ENCODE measurements at places on chromosomes 2 and 18.

- peak; percentile 70 for DNase-seq
Measured at GRCh38 chr18:33839452-33840211, 261.6 kb downstream of the ASXL3 start.

DNA sequence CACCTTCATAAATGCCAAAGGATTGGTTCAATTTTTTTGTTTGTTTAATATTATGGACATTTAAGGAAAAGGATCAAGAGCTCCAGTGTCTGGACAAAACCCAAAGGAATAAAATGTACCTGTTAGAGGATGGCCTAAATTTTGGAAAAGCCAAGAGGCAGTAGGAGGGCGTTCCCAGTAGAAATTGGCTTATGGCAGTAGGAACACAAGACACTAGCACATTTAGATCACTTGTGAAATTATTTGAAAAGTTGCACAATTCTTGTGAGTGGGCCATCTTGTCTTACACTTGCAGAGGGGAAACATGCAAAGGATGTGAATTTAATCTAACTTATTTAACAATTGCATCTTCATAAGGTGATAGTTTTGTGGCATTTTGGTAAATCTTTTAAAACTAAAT, 3.2 kb downstream of the BZW1 start:
- no peak for DNase-seq

DNA sequence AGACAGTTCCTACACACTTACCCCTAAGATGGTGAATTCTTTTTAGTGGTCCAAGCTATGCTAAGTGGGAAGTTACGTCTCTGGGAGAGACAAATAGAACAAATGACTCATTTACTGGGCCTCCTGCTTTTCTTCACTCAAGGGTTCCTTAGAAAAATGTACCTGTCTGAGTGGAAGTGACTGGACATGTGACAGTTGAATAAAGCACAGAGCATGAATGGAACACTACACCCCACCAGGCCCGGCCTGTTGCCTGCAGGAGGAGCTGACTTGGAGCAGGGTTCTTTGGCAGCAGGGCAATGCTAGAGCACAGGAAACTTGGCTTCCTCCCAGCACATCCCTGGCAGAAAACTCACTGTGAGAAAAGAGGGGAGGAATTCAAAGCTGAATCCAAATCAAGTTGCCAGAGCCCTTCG, 451.0 kb upstream of the SETBP1 start:
- peak; percentile 81 for DNase-seq

DNA sequence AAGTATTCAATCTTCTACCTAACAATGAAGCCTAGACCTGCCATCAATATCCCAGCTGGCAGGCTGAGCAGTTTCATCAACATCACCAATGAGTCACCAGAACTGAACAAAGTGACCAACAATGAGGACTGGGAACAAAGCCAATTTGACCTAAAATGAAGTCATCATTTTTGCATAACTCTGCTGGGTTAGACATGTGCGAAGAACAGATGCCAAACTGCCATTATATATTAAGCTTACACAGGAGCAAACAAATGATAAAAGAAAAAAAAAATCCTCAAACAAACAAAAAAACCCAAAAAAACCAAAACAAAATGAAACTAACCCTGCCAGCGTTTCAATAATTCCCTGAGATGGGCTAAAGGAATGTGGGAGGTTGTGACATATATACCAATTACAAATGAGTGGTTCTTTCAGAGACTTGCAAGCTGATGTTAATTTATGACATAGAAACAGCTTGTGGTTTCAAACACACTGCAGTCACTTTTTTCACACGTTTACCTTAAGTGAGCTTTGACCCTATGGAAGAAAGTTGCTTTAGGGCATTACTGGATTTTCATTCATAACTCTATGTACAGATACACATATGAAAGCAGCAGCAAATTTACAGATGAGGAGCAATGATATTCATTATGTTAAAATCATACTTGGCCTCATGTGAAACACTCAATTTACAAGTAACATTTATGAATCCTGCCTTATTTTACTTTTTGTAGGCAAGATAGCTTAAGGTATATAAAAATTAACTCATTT, 56.9 kb upstream of the CCDC141 start:
- DNase-seq: peak; percentile 86

- peak; percentile 36 for DNase-seq
Measured at GRCh38 chr2:101983928-101984327, 7.8 kb upstream of the IL1R2 start.

DNA sequence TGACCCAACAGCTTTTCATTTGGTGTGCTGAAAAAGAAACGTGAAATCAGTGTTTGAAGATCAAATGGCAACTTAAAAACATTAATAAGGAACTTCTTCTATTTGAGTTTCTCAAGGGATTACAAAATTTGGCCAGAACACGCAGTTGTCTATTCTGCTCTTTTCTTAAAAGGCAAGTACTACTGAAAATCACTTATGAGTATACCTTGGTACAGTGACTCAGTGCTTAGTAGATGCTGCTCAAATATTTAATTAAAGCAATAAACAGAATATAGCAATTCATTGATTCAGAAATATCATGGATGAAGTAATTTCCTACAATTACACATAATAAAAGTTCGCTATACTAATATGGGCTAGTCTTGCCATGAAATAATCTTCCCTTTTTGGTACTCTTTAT, 38.2 kb upstream of the MCM6 start:
- no peak for DNase-seq

GRCh38 chr2:60213865-60214625, 339.4 kb downstream of the BCL11A start:
- peak; percentile 19 for DNase-seq

Data from Ammon's horn (tissue), 1 donor.